ENCODE measurements at places on chromosomes 5 and 9.

- DNase-seq = no peak
Observed at GRCh38 chr5:151870820-151871219, 53.8 kb downstream of the GLRA1 start.

DNA sequence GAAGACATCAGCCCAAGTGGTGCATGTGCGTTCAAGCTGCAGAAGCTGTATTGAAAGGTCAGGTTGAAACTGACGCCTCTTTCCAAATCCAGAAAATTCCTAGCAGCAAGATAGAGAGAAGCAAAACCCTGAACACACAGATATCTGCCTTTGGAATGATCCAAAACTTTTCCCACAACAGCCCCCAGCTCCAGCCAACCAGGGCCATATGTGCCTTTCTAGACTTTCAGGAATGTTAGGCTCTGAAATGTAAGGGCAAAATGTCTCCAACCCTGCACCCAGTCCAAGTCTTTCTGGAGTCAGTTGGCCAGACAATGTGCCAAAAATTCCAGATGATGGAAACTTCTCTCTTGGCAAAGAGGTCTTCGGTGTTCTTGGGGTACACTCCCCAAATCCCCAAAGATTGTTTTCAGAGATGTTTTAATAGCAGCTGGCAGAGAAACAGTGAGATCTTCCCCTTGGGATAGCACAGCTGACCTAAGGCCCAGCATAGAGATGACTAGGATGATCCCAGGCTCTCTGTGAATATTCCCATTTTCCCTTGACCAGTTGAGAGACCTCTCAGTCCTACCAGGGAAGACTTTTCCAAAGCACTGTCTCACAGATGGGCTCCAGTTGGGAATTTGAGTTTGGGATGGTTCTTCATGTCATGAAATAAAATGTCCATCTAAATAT lies 440.4 kb upstream of the CD180 start:
- DNase-seq = no peak

DNA sequence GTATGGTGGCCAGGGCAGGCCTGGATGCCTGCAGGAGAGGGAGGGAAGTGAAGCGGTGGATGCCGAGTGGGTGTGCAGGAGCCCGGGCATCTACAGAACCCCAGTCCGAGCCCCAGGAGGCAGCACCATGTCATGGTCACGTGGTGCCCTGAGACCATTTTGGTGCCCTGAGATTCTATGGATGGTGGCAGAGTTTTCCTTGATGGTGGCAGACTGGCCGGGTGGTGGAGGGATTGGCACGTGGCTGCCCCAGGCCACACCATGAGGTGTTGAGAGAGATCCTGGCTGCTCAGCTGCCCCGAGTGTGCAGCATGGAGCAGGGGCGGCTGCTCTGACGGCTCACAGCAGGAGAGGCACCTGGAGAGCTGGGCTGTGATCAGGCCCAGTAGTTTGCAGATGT lies 52.3 kb downstream of the SYK start:
- DNase-seq = no peak

- no peak for DNase-seq
Observed at GRCh38 chr5:55965525-55965924, 29.2 kb downstream of the IL6ST start.

GRCh38 chr9:72185561-72185960 lies 36.3 kb downstream of the GDA start:
- DNase-seq = no peak

GRCh38 chr9:81303658-81304057 lies 385.7 kb downstream of the TLE1 start:
- DNase-seq = no peak

DNA sequence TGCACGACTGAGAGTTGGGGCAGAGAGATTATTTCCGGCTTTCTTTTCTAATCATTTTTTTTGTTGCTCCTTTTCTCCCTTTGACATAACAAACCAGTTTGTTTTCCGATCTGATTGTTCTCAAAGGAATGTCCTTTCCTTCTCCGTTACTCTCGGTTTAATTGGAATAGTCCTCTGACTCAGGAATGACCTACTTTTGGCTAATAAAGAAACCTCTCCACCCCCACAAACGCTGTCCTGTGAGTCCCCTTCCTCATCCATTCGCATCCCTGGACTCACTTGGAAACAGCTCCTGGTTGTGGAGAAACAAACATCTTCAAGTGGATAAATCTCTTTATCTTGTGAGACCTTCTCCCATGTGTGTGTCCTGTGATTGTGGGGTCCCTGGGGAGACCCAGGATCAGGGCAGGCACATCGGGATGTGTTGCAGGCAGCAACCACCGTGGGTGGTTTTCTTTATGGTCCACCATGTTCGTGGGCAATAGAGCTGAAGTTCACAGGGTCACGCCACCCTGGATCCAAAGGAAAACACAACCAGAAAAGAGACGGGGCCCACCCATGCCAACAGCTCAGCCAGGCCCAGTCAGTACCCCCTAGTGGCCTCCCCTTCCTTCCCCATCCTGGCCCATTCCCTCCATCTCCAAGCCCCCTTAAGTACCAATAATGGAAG lies 45.2 kb upstream of the NEK6 start:
- no peak for DNase-seq

DNA sequence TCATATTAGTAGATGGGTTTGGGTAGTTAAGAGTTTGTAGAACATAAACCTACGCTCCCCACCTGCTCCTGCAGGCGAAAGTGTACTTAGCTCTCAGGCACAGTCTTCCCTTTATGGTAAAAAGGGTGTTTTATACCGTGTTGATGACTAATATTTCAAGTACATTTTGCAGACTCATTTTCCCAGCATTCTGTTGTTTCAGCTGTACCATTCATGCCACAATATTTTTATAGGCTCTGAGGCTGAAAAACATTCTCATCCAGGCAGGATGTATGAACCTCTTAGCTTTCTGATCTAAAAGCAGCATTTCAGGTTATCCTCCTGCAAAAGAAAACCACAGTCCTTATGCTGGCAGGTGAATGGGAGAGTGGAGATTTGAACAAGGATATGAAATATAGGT lies 231.4 kb downstream of the NR2F1-AS1 start:
- no peak for DNase-seq

DNA sequence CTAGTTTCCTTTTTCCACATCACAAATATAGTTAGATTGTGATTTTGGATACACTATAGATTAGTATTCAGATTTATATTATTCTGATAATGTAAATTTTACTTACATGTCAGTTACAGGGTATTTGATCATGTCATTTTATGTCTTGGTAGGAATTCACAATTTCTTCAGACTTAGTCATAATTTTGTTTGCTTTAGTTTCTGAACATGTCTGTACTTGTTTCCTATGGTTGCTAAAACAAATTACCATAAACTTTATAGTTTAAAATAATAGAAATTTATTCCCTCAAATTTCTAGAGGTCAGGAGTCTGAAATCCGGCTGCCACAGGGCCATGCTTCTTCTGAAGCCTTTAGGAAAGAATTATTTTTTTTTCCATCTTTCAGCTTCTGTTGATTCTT lies 1817.2 kb upstream of the CDH9 start:
- no peak for DNase-seq

GRCh38 chr9:31393240-31393639 lies 991.2 kb upstream of the ACO1 start:
- no peak for DNase-seq

GRCh38 chr9:15374310-15374709 lies 48.4 kb upstream of the SNAPC3 start:
- DNase-seq = no peak

DNA sequence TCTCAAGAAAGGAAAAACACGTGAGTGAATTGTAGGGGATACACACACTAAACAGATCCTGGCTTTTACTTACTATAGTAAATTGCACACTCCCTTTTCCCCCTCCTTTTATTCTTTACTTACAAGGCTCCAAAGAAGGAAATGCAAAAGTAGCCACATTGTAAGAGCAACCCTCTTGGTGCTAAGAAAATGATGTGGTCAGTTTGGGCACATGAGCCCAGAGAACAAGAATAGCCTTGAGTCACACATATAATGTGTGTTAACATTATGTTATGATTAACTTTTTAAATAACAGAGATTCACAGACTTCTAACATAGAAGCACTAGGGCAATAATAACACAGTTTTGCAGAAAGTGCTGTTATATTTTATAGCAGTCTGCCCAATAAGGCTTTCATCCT lies 48.5 kb downstream of the PCSK5 start:
- DNase-seq = no peak

- DNase-seq = no peak
Observed at GRCh38 chr5:29169886-29170285, 2023.6 kb upstream of the CDH6 start.

Measured in CD4-positive, alpha-beta T cell treated with Interleukin-4 for 4 hours (primary cell).